ENCODE measurements at places on chromosomes 6 and 20.
A peak's percentile ranks its signal among the peaks of the same experiment; 100 is the strongest.

GRCh38 chr6:100084991-100085364, 91.0 kb upstream of the MCHR2 start:
- no peaks in the 10 kb centered on the region for H3K4me1 ChIP-seq
- H3K27ac ChIP-seq: no peak overlapping the region

GRCh38 chr20:43300901-43301300, 111.2 kb upstream of the PTPRT start:
- DNase-seq: no peak
- H3K4me1 ChIP-seq: no peaks in the 10 kb centered on the region
- H3K4me3 ChIP-seq: no peak overlapping the region
- no peak overlapping the region for H3K27ac ChIP-seq

DNA sequence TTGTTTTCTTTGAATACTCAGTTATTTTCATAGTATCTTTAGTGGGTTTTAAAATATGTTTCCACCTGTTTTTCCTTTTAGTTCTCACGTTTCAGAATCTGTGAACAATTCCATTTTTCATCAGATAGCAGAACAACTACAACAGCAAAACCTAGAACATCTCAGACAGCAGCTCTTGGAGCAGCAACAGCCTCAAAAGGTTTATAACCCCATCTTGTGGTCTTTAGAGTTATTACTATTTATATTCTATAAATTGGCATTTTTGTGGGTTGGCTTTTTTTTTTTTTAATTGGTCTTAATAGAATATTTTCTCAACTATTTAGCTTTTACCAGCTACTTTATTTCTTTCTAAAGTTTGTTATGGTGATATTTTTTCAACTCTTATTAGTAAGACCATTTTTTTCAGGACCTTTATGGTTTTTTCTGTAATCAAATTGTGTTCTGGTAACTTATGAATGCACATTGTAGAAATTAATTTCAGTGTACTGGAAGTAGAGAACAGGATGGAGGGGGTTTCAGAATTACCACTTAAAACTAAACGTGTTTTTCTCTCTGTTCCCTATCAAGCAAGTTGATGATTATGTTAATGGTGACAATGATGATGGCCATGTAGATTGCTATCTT, 72.2 kb downstream of the SCAF8 start:
- H3K4me3 ChIP-seq: no peak overlapping the region
- no peaks in the 10 kb centered on the region for H3K4me1 ChIP-seq
- no peaks in the 10 kb centered on the region for H3K27me3 ChIP-seq

DNA sequence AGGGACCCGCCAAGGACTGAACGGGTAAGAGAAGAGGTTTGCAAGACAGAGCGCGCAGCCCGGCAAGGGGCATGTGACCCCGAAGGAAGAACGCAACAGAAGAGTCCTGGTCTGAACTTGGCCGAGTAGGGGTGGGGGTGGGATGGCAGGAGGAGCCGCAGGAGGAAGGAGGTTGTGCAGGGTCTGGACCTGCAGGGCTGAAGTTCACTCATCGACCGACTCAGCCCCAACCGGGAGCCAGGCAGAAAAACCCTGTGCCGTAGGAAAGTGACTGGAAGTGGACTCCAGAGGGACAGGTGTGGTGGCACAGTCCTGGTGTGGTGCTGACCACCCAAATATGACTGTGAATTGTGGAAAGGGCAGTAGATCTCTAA, 15.2 kb downstream of the ADISSP start:
- DNase-seq: no peak
- H3K36me3 ChIP-seq: no peaks in the 10 kb centered on the region
- H3K27ac ChIP-seq: no peak overlapping the region
- no peak overlapping the region for H3K4me3 ChIP-seq

- H3K27ac ChIP-seq: no peak overlapping the region
- no peak for DNase-seq
- H3K27me3 ChIP-seq: no peaks in the 10 kb centered on the region
- no peaks in the 10 kb centered on the region for H3K4me1 ChIP-seq
- H3K36me3 ChIP-seq: no peaks in the 10 kb centered on the region
- no peak overlapping the region for H3K4me3 ChIP-seq
Observed at GRCh38 chr20:6739406-6739805, 28.1 kb upstream of the BMP2 start.

DNA sequence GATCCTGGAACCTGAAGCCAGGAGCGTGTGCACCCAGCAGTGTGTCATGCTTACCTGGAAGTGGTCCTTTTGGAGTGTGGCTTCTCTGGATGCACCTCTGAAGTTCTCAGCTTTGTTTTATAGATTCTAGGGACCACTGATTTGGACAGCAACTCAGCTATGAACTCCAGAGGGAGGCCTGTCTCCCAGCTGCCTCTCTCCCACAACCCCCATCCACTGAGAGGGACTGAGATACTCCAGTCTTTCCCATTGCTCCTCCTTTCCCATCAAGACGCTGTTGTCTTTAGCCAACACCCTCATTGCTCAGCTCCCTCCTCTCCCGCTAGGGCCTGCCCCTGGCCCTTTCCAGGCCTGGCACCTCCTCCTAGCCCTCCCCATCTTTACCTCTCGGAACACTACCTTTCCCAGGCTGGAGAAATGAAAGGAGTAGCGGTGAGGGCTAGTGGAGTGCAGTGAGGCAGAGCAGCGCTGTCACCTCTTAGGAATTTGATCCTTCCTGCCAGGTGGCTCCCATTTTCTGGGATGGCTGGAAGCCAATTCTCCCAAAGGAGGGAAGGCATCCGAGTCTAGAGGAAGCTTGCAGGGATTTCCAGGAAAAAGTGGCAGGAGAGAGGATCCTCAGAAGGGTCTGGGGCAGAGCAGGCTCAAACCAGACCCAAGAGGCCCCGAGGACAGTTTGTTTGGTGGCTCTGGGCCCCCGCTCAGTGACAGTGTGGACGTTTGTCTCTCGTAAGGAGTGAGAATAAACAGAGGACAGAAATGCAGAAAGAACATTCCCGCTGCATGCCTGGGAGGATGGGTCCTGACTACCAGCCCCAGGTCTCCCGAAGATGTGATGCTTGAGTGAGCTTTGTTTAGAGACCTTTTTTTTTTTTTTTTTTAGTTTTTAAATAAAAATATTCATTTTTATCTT, at the start of gene LRRN4:
LRRN4 (minus strand) TSS at position 285 of the 913 bp plus-strand sequence. CDS start 1,261 bp downstream, outside the sequence.
- H3K4me1 ChIP-seq: peaks cover 45% of the 10 kb centered on the region
- H3K36me3 ChIP-seq: peaks cover 2% of the 10 kb centered on the region
- peaks cover 5% of the 10 kb centered on the region for H3K27me3 ChIP-seq

- H3K4me1 ChIP-seq: no peaks in the 10 kb centered on the region
- no peak overlapping the region for H3K27ac ChIP-seq
- H3K27me3 ChIP-seq: no peaks in the 10 kb centered on the region
- DNase-seq: peak; percentile 44
Observed at GRCh38 chr20:10074513-10074912, 39.7 kb downstream of the ANKEF1 start.

- H3K4me1 ChIP-seq: no peaks in the 10 kb centered on the region
- no peak for DNase-seq
- no peak overlapping the region for H3K27ac ChIP-seq
- H3K4me3 ChIP-seq: no peak overlapping the region
Observed at GRCh38 chr6:29696147-29697125, 15.5 kb upstream of the ZFP57 start.

GRCh38 chr6:76275746-76276145, 203.3 kb upstream of the IMPG1 start:
- DNase-seq: no peak
- H3K4me1 ChIP-seq: no peaks in the 10 kb centered on the region
- no peaks in the 10 kb centered on the region for H3K27me3 ChIP-seq
- H3K36me3 ChIP-seq: no peaks in the 10 kb centered on the region

All from trophoblast cell (in vitro differentiated cells and primary cell).